NCI-H1417 treated with DMSO at 0.1 percent for 48 hours (cell line): ENCODE measurements at places on chromosomes 5 and 9.

GRCh38 chr9:109799792-109800191, 19.8 kb downstream of the PALM2AKAP2 start:
- no peak for DNase-seq

GRCh38 chr5:147461915-147462314, 48.0 kb downstream of the DPYSL3 start:
- DNase-seq: no peak

DNA sequence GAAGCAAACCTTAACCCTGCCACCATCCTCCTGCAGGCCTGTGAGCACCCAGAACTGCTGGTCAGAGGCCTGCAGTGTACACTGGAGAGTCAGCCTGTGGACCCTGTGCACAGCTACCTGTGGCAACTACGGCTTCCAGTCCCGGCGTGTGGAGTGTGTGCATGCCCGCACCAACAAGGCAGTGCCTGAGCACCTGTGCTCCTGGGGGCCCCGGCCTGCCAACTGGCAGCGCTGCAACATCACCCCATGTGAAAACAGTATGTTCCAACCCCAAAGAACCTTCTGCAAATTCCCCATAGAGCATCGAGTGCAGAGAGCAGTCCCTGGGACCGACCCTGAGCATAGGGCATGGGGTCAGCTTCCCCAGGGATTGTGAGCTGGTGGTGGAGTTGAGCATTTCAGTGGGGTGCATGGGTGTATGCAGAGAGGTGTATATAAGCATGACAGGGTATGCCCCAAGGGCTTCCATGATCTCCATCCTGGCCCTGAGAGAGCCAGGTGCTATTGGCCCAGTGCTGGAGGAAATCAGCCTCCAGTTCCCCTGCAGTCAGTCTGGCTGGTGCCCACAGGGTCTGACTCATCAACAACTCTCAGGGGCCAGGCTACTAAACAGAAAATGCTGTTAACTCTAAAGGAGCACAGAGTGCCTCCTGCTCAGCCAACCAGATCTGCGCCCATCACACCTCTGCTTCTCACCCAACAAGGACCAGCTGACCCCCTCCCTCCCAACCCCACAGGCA, 126.2 kb downstream of the SAXO1 start:
- DNase-seq: no peak

- DNase-seq: no peak
These were observed 4.7 kb downstream of the NOL6 start for GRCh38 chr9:33468797-33469621.
